AG09309 (cell line): ENCODE measurements at places on chromosomes 5 and 9.

GRCh38 chr5:79488058-79488457, 25.9 kb downstream of the HOMER1 start:
- no peak for DNase-seq

DNA sequence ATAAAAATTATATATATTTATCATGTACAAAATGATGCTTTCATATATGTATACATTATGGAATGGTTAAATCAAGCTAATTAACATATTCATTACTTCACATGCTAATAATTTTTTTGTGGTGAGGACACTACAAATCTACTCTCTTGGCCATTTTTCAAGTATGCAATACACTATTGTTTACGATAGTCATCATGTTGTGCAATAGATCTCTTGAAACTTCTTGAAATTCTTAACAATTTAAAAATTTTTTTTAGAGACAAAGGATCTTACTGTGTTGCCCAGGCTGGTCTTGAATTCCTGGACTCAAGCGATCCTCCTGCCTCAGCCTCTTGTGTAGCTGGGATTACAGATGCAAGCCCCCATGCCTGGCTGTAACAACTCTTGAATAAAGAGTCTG, 45.2 kb upstream of the SHOC1 start:
- no peak for DNase-seq

DNA sequence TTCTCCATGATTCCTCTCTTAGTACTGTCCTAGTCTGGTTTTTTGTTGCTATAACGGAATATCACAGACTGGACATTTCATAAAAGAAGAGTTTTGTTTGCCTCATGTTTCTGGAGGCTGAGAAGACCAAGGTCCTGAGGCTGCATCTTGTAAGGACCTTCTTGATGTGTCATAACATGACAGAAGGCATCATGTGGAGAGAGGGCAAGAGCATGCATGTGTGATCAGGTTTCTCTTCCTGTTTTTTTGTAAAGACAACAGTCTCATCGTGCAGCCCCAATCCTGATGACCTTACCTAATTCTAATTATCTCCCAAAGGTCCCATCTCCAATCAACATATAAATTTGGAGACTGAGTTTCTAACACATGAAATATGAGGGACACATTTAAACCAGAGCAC, 108.4 kb downstream of the MSX2 start:
- DNase-seq, result no peak

DNA sequence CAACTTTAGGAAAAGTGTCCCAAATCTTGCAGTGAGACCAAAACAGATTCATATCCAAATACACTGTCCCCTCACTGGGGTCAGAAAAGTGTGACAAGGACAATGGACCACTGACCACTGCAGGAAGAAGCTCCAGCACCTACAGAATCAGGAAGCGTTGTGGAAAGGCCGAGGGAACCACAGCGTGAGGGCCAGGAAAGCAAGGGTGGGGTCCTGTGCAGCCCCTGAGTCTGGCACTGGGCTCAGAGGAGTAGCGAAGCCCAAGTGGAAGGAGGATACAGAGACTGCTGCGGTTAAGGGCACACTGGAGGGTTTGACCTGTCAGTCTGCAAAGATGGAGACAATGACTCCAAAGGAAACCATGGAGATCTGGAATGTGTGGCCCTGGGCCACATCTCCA, 36.9 kb downstream of the C5orf15 start:
- no peak for DNase-seq

DNA sequence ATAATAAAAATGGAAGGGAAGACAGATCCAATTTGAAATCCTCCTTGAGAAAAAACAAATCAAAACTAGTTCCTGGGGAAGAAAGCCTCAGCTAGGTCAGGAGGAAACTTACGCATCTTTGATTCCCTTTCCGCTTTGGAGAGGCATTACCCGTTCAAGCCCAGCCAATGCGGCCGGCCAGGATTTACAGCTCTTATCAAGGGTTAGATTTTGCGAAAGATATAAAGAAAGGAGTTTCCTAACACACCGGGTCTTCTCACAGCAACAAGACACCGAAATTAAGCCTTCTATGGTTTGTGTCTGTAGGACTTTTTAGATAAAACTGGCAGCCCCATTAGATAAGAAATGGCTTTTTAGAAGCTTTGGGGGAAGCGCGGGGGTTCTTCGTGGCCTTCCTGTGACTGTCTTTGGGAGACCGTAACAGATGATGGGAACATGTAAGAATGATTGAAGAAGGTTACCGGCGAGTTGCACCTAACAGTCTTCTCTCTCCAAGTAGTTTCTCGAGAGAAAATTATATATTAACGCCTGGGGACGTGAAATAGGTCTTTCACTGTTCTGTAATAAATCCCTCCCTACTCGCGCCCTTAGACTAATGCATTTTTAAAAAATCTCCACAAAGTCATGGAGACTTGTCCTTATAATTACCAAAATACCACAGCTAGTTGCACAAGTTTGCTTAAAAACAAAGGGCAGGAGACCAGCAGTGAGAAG, 1.3 kb upstream of the ISL1 start:
- no peak for DNase-seq

- no peak for DNase-seq
These were observed 24.4 kb downstream of the FAM163B start for GRCh38 chr9:133584559-133585476.

- DNase-seq, result no peak
These were observed 968 bp downstream of the NKD2 start for GRCh38 chr5:1009359-1010180.

DNA sequence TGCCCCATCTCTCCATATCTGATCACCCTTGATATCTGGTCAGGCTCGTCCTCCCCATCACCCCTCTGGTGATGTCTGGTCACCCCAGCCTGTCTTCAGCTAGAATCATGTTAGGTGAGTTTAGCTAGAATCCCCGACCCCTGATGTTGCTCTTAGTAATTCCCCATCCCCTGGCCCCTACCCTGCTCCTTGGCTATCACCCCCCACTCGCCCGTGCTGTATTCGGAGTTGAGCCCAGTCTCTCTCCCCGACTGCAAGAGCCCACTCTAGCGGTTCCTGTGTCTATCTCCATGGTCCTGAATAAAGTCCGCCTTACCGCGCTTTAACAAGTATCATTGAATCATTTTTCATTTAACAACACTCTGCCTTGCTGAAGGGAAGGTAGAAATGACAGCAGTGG, 33.7 kb downstream of the ADAMTS2 start:
- DNase-seq, result no peak

DNA sequence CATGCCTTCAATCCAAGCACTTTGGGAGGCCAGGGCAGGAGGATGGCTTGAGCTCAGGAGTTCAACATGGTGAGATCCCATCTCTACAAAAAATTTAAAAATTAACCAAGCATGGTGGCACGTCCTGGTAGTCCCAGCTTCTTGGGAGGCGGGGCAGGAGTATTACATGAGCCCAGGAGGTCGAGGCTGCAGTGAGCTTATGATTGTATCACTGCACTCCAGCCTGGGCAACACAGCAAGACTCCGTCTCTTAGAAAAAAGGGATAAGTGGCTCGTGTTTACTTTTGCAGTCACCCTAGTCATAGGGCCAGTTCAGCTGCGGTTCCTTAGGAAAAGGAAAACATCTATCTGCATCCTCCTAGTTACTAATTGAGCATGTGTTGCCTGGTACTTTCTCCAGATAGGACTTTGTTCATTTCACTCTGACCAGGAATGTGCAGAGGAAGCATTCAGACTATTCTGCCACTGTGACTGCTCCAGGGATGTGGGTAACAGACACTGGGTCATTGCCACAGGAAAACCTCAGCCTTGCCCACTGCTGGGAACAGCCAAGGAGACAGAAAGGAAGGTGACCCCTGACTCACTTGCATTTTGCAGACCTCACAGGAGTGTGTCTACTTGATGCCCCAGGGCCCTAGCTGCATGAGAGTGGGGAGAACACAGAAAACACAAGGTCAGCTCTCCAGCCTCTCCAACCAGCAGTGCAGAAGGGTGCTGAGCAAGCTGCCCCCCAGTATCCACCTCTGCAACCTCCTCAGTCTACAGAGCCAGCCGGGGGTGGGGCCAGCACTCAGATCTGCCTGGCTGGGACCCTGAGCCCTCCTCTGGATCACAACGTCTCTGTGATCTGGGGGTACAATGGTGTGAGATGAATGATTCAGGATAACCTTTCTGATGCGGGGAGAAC, 33.9 kb upstream of the ALDH1B1 start:
- DNase-seq, result no peak

DNA sequence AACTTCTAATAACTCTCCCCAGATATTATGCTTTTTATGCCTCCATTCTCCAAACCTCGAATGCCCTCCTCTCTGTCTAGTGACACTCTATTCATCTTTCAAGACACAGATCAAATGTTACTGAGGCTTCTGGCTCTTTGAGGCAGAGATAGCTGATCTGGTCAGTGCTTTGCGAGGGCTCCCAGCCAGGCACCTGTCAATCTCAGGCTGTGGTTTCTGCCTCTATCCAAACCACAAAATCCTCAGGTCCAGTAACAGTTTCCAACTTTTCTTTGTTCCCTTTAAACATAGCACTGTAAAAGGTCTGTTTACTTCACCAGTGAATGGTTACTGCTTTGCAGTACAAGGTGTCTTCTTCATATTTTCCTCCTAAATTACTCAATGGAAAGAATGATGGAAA, 11.5 kb upstream of the STK32A start:
- no peak for DNase-seq

DNA sequence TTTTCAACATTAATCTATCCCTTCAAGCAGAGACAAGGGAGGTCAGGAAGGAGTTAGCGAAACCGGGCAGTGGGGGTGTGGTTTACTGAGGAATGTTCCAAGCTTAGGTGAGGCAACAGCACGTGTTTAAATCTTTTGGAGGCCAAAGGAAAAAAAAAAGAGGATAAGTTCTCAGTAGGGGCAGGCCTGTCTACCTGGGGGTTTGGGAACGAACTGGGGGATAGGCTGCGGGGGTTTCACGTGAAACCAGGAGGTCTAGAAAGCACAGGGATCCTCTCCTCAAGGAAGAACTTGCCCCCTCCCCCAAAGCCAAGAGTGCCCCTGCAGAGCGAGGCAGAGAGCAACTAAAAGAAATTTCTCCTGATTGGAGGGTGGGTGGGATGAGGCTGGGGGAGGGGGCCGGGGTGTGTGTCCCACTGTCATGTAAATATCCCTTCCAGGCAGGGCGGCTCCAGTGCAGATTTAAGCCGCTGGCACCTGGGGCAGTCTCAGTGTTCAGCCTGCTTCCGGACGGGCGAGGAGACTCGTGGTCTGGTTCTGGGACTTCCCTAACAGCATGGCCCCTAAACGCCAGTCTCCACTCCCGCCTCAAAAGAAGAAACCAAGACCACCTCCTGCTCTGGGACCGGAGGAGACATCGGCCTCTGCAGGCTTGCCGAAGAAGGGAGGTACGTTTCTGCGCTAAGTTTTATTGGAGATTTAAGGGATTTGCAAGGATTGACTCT, 5.5 kb upstream of the SET start:
- no peak for DNase-seq

DNA sequence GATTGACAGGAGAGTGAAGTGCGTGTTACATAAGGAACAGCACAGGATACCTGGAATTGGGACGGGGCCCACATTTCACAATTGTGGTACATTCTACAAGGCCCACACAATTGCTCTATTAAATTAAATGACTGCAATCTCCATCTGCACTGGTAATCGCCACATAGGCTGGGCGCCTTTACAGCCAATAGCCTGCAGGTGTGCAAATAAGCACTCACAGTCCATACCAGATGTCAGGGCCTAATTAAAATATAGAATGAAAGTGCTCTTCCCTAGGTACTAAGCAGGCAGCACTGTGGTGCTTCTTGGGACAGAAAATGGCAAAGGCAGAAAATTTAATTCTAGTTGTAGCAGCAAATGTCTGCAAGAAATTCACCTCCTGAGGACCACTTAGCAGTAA, 82.7 kb downstream of the ATP10B start:
- DNase-seq, result no peak

DNA sequence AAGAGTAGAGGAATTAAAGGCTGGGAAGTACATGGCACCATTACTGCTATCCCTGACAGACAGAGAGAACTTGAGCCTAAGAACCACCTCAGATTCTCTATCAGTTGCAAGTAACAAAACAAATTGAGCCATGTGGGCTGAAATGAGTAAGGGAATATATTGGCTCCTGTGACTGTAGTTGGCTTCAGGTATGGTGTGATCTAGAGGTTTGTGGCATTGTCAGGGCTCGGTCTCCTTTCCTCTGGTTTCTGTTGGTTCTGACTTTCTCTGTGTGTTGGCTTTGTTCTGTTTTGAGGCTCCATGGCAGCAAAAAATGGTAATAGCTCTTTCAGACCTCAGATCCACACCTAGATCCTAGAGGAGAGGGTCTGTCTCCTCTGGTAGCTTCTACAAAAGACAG, 5.7 kb downstream of the GALNT10 start:
- no peak for DNase-seq

- no peak for DNase-seq
These were observed 7.6 kb upstream of the AK1 start for GRCh38 chr9:127884976-127885490.

DNA sequence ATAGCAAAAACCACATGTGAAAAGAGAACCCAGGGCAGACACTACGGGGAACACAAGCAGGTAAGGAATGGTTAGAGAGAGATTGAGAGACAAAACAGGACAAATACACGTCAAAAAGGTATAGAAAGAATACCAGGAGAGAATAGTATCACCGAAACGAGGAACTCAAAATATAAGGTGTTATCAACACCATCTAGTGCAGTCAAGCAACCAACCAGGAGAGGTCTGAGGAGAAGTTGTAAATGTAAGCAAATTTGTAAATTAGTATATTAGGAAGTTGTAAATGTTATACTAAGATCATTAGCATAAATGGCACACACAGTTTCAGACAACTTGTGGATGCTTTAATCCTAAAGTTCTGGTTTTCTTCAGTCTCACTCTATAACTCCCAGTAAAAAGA, 355.5 kb downstream of the EBF1 start:
- no peak for DNase-seq

- DNase-seq, result no peak
These were observed 298.2 kb upstream of the ZNF608 start for GRCh38 chr5:125044491-125045282.

- DNase-seq, result no peak
These were observed 649 bp downstream of the AP3B1 start for GRCh38 chr5:78293851-78294247.

GRCh38 chr5:111562561-111562960, 50.2 kb upstream of the STARD4 start:
- DNase-seq, result no peak

GRCh38 chr9:114184071-114184470, 28.7 kb downstream of the COL27A1 start:
- no peak for DNase-seq

DNA sequence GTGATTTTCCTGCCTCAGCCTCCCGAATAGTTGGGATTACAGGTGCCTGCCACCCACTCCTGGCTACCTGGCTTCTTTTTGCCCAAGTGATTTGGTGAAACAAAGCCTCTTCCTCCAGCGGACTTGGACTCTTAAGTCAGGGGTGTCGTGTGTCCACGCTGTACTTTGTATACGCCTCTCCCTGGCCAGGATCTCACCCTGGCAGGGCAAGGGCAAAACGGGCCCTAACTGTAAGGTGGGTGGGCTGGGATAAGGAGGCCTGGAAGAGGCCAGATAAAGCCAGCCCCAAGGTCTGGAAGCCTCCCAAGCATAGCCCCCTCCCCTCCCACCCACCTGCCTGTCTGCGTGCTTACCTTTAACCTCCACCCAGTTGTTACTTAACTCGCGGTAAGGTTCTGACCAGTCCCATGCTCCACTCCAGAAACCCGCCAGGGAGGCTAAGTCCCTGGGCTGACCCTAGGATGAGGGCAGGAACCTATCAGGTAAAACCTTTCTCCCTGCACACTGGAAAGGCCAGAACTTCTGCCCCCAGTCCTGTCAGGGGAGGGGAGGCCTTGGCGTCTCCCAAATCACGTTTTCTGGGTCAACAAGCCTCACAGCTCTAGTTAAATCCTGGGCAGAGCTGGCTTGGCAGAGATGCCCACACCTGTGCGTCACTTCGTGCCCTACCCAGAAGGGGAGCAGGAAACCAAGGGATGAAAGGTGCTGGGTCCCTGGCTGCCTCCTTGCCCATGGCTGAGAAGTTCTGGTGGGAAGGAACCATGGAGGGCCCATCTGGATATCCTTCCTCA, 8.4 kb downstream of the CDK9 start:
- DNase-seq, result no peak
